ENCODE measurements at places on chromosomes 12 and 14.

DNA sequence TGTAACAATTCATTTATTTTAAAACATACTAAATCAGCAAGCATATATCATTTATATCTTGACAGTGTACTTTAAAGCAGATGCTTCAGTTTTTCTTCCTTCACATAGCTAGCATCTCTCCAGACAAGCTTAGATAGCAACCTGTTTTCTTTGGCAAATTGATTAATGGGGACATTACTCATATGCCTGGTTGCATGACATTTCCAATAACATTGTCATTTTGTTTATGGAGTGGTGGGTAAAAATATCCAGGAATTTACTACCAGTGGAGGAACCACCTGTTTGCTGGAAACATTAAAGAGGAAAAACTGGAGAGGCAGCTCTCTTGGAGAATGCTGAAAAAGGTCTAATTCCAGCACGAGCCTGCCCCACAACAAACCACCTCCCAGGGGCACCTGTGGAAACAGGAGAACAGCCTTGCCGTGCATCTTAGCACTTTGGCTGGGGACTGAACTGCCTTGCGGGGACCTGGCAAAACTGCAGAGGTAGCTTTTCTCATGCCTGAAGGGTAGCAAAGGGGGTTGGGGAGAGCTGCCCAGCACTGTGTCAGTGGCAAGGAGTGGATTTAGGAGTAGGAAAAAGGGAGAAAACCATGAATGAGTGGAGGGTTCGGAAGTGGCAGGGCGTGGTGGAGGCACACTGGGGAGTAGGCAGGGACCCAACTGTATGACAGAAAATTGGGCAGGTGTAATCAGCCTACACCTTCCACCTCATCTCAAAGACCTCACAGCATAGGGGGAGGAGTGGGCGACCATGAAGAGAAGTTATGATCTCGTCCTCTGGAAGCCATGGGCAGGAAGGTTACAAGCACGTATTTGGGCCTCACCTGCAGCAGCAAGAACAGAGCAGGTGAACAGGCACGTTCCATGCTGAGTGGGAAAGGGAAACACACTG lies 11.7 kb upstream of the CREBL2 start:
- no peak for DNase-seq

GRCh38 chr14:77589099-77589498 lies 27.3 kb downstream of the SPTLC2 start:
- DNase-seq, result no peak

- DNase-seq, result no peak
These were observed 203.1 kb upstream of the PPFIA2 start for GRCh38 chr12:81962126-81962856.

DNA sequence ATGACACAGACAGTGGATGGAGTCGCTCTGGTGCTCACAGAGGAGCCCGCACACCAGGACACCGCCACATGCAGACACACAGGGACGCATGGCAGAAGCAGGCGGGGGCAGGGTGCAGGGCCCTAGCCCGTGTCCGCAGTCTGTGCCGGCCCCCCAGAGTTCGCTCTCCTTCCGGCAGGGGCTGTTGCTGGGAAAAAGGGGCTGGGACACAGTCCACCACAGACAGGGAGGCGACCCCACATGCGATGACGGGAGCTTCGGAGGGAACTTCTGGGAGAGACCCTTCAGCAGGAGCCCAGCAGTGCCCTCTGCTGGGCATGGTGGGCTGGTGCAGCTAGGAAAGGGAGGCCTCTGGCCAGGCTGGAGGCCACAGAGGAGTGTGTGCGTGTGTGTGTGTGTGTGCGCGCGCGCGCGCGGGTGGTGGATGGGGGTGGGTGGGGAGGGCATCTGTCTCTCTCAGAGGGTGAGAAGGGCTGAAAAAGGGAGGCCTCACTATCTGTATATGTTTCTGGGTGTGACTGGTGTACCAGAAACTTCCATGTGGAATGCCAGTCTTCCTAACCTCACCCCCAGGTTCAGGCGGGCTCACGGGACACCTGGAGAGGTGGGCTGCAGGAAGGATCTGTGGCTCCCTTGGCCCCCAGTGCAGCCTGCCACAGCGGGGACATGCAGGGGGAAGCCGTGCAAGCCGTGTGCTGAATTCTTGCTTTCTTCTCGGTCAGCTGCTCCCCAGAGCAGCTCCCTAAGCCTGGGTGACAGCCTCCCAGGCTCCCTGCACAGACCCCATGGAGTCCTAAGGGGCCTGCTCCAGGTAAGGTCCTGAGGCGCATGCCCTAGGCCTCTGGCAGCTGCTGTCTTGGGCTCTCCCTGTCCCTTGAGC lies 60.7 kb downstream of the PLEKHG3 start:
- peak; percentile 33 for DNase-seq

- DNase-seq, result no peak
These were observed 862 bp upstream of the HOTAIR start for GRCh38 chr12:53975479-53976152.
